ENCODE measurements at places on chromosomes 12 and 14. TPM values are rescaled to one million over a fixed set of nuclear protein-coding genes. Genes with fewer than 3 reads are reported as not detected.

Gene OTOGL
- total RNA-seq: 0.28 TPM

Gene SERPINA5
- not detected for total RNA-seq

DNA sequence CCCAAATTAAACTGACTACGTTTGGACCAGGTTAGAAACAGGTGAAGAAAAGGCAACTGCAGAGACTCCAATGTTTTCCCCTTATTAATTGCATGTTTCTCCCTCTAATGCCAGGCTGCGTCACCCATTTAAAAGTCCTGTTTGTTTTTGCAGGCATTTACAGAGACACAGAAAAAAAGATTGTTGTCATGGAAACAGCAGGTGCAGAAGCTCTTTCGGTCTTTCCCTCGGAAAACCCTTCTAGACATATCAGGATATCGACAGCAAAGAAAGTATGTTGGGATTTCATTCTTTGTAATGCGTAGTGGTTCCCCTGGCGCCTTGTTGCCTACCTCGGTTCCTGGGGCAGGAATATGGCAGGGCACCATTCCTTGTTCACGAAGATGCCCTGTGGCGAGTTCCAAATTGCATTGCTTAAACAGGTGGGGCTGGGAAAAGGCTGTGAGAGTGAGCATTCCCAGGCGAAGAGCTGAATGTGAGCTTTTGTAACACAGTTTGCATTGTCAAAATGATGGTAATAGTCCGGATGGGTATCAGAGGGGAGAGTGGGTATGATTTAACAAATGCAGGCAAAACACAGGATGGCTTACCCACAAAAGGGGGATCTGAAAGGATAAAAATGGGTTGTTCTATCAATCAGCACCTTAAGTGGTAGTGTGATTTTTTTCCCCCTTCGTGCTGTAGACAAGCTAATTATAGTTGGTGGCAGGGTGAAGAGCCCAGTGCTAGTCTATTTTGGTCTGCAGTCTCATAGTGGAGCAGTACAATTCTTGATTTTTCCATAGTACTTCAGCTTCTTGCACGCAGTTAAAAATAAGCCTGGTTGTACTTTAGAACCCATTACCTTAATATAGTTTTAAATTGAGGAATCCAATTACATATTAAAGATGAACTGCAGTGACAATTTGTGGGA is 132.4 kb downstream of the GCH1 start:
- no peak for DNase-seq

- peak; percentile 27 for DNase-seq
Measured at GRCh38 chr14:53534841-53535240, 381.7 kb upstream of the DDHD1 start.

DNA sequence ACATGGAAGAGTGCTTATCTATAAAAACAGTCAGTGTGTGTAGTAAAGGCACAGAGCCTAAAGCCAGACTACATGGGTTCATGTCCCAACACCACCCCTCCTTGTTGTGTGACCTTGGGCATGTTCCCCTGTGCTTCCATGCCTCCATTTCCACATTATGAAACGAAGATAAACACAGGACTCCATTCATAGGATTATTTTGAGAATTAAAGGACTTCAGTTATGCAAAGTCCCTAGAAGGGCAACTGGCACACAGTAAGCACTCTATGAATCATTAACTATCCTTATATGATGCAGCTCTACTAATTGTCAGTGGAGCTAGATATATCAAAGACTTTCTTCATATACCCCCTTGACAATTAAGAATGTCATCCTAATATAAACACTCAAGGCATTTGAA is 17.8 kb downstream of the IFNG-AS1 start:
- no peak for DNase-seq

Gene SLC39A9
- 137 TPM for total RNA-seq

GRCh38 chr12:82973592-82973991 is 286.9 kb downstream of the TMTC2 start:
- no peak for DNase-seq

- no peak for DNase-seq
Measured at GRCh38 chr14:101476258-101476915, 84.9 kb upstream of the DIO3 start.

GRCh38 chr12:104704224-104704779 is 247.6 kb downstream of the CHST11 start:
- DNase-seq: no peak

DNA sequence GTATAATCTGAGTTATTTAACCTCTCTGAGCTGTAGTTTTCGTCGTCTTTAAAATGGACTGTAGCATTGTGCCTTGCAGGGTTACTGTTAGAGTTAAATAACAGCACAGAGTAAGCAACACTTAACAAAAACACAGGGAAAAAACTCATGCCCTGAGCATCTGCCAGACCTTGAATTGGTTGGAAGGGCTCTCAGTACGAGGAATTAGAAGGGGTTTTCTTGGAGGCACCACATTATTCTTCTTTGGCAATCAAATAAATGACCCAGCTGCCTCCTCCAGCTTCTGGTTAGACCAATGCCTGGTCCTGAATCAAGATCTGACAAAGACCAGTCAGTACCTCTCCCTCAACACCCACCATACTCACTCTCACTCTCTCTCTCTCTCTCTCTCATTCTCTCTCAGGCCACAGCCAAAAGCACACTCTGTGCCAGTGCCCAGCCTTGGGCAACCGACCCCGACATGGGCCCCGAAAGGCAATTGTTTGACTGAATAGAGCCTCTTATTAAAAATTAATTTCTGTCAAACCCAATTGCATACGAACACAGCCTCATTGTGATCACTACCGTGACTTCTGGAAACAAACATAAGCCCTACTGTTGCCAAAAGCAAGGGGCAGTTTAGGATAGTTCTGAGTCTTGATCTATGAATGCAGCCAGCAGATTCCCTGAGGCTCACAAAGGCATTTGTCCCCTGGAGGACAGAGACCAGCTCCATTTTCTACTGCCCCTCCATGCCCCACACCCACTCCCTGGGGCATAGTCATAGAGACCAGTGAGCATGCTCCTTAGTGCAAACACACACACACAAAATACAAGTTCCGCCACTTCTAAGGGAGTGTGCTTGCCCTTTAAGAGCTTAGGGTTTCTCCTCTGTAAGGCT is 23.9 kb downstream of the DUSP6 start:
- DNase-seq: no peak

DNA sequence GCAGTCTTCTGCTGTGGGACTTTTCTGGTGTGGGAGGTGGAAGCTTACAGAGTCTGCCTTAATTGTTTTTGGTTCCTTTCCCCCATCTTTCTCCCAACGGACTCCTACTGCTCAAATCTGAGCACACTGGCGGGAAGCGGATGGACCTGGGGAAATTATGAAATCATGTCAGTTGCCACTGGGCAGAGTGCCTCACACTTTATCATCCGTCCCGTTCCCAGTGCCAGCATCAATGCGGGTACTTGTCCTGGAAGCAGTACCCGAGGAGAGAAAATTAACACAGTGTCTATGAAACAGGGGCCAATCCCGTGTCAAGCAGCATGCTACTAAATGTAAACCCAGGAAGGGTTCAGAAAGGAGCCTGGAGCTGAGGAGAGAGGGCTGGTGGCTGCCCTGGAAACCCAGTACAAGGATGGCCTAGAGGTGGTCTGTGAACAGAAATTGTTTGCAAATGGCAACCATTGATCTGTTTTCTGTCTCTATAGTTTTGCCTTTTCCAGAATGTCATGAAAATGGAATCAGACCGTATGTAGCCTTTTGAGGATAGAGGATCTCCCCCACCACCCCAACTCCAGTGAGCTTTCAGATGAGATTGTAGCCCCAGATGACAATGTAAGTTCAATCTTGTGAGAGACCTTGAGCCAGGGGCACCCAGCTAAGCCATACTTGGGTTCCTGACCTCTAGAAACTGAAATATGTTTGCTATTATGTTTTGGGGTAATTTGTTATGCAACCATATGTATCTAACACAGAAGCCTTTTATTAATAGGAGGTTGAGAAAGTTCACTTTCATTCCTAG is 908 bp upstream of the CDKL1 start:
- no peak for DNase-seq

DNA sequence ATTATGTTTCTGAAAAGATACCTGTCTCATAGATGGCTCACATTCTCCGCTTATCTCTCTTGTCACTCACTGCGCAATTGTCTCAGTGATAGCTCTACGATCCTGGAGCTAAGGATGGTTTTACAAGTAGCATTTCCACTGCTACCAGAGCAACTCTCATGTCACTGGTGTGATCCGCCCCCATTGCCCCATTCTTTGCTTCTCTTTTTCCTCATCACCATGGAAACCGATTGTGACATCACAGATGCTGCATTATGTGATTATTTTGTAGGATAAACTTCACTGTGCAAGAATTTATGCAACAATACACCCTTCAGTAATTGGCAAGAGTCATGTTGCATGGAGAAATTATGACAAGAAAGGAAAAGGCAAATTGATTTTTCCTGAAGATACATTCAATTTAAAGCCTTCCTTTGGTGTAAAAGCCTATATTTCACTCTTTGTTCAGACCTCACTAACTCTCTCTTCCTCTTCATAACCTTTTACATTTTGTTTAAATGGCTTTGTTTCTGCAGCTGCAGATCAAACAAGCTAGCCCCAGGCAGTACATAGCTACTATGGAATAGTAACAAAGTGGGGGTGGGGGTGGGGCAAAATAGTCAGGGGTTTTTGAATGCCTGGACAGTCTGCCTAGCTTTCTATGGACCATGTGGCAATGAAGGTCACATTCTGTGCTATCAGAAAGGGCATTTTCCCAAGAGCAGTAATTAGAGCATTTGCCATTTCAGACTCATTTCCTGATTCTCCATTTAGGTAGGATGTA is 539.8 kb downstream of the NRXN3 start:
- DNase-seq: no peak

- no peak for DNase-seq
Measured at GRCh38 chr12:19998961-19999804, 369.2 kb upstream of the PDE3A start.

DNA sequence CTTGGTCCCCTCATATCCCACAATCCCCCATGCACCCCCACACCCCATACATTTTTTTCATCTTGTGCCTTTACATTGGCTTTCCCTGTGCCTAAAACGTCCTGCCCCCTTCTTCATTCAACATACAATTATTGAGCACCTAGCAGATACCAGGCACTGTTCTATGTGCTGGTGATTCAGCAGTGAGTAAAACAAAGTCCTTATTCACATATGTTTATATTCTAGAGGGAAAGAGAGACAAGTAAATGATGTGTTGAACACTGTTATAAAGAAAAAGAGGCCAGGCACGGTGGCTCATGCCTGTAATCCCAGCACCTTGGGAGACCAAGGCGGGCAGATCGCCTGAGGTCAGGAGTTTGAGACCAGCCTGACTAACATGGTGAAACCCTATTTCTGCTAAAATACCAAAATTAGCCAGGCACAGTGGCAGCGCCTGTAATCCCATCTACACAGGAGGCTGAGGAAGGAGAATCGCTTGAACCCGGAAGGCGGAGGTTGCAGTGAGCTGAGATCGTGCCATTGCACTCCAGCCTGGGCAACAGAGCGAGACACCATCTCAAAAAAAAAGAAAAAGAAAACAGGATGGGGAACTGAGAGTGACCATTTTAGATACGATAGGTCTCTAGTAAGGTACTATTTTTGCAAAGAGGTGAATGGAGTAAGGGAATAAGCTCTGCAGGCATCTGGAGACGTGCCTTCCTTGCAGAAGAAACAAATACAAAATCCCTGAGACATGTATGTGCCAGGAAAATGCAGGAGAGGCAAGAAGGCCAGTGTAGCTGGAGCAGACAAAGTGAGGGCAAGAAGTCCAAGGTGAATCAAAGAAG is 12.2 kb downstream of the SLC7A7 start:
- DNase-seq: peak; percentile 57

DNA sequence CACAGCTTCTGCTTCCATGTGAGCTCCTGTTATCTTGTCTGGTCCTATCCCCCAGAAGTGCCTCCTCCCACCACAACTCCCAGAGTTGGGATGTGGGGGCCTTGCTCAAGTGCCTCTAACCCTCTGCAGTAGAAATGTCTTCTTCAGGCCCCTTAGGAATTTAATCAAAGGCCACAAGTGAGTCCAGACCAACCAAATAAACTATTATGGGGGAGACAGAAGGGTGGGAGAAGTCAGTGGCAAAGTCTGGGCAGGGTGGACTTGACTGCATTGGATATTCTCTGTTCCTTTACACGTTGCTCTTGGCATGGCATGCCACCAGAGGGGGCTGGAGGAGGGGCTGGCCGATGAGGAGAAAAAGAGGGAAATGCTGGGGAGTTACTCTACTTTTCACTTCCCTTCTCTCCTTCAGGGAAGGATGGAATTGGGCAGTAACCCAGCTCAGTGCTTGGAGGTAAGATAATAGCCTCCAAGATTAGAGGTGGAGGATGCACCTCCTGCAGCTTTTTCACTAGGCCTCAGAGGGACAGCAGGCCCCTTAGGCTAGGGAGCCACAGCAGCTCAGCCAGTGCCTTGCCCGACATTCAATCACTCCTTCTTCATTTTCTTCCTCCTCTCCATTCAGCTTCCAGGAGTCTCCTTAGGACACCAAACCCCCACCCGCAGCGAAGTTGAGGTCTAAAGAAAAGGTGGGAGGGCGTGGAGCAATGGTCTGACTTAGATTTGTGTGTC is 1.2 kb upstream of the AP1G2 start:
- DNase-seq: no peak

Gene AGAP2
- 0.28 TPM for total RNA-seq

GRCh38 chr12:25397001-25397400 is 146.3 kb upstream of the KRAS start:
- DNase-seq: no peak

Gene KRT3
- total RNA-seq: not detected

Gene PLXNC1
- total RNA-seq: 1.6 TPM

GRCh38 chr12:7145671-7146070 is 15.5 kb downstream of the CLSTN3 start:
- no peak for DNase-seq

DNA sequence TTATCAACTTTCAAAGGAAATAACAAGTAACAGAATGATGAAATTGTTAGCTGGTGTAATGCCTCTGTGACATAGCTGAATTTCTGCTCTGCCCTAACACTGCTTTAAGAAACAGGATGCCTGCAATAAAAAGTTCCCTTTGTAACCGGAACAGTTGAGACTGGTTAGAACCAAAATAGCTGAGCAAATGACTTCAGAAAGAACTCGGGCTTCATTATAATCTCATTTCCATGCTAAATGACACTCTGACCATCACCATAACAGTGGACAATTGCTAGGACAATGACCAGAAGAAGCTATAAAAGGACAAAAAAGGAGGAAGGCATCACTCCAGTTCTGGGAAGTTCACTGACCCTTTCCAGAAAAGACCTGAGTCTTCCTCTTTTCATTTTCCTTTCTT is 23.5 kb upstream of the PYGL start:
- DNase-seq: no peak

Gene FIGNL2
- total RNA-seq: under 0.01 TPM

Gene KCNMB4
- 0.90 TPM for total RNA-seq

Gene BDKRB2
- total RNA-seq: 73.1 TPM

Gene TMEM132C
- not detected for total RNA-seq

All from IMR-90 (cell line).